ENCODE measurements at places on chromosomes 7 and 10. TPM values are rescaled to one million over a fixed set of nuclear protein-coding genes. Genes with fewer than 3 reads are reported as not detected.

- ATAC-seq: no peak
These were observed 191.8 kb downstream of the CACNB2 start for GRCh38 chr10:18332048-18332447.

DNA sequence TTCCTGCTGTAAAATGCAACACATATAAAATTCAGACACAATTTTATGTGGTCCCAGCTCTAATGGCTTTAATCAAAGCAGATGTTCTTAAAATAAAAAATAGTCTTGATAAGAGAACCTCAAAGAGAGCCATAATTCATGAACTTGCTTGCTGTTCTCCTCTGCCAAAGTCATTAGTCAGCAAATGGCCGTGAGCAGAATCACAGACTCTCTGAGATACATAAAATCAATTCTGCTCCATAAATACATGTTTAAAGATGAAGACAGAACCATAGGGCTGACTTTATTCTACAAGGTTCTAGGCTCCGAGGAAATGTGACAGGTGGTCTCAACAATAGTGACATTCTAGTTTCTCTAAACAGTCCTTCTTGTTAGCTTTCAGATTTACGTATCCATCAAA is 29.8 kb downstream of the HSPA12A start:
- no peak for ATAC-seq

Gene TAS2R3
- 1.5 TPM for total RNA-seq

GRCh38 chr7:89145801-89146200 is 350.3 kb upstream of the TEX47 start:
- ATAC-seq: no peak

Gene MAPK8
- 43.9 TPM for total RNA-seq

- ATAC-seq: no peak
These were observed 108.6 kb downstream of the RAB11FIP2 start for GRCh38 chr10:117938104-117938503.

GRCh38 chr10:104028146-104028545 is 57.5 kb downstream of the COL17A1 start:
- no peak for ATAC-seq

Gene SFRP4
- 7.0 TPM for total RNA-seq
